Stimulated activated CD4-positive, alpha-beta T cell treated with anti-CD3 and anti-CD28 coated beads, Interleukin-12 subunit alpha, Interleukin-12 subunit beta, amount 100 ng/mL, for 24 hours (primary cell): ENCODE measurements at places on chromosomes 5 and 9.

DNA sequence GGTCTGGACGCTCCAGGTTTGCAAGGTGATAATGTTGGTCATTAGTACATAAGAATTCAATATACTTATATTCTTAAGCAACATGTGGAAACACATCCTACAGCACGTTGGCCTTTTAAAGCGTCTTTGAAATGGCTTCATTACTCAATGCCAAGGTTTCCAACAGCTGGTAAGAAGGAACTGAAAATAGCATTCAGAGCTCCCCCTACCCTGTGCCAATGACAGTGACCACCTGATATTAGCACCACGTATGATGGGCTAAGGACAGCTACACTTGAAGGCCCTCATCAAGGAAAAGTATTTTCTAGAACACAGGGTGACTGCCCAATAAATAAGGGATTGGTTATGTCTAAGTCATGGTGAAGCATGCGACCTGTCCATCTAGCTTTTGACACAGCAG lies 9.9 kb downstream of the ZNF622 start:
- no peak for DNase-seq

DNA sequence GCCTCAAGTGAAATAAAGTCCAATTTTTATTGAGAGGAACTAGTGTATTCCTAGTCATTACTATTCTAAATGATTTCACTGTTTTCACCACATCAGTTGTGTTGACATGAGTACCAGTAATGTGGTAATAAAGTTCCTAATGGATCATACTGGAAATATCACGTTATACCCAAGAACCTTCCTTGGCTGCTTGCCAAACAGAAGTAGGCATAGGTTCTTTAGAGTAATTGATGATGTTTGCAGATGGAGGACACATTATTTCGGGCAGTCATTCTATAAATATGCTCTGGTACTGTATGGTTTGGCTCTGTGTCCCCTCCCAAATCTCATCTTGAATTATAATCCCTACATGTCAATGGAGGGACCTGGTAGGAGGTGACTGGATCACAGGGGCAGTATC lies 15.1 kb downstream of the SNCAIP start:
- no peak for DNase-seq

DNA sequence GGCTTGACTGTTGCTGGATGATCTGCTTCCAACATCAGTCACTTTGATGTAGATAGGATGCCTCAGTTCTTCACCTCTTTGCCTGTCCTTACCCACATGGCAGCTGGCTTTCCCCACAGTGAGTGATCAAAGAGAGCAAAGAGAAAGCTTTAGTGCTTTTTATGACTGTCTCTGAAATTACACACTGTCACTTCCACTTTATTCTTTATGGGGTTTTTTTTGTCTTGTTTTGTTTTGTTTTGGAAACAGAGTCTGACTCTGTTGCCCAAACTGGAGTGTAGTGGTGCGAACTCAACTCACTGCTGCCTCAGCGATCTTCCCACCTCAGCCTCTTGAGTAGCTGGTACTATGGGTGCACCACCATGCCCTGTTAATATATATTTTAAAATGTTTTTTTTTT lies 32.4 kb upstream of the C5orf24 start:
- no peak for DNase-seq

GRCh38 chr5:81579262-81579924 lies 171.5 kb downstream of the SSBP2 start:
- DNase-seq, result no peak

GRCh38 chr5:176418251-176418650 lies 1.9 kb upstream of the CLTB start:
- no peak for DNase-seq

DNA sequence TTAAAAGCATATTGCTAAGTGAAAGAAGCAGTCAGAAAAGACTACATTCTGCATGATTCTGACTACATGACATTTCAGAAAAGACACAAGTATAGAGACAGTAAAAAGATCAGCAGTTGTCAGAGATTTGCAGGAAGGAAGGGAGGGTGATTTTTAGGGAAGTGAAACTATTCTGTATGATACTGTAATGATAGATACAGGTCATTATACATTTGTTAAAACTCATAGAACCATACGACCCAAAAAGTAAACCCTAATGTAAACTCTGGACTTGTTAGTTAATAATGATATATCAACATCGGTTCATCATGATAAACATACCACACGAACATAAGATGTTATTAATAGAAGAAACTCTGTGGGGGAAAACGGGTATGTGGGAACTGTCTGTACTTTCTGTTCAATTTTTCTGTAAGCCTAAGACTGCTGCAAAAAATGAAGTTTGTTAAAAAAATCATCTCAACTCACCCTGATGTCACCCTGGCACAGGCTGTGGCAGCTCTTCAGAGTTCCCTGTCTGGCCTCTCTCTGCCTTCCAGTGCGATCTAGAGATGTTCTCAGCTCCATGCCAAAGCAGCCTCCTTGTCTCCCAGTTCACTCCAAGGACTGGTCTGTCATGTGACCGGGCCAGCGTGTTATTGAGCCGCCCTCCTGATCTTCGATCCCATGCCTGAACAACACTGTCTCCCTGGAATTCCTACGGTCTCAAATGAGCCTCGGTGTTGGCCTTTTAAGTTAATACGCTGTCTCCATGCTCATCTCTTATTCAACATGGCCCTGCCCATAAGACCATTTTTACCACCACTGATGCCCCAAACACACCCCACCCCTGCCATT lies 35.4 kb downstream of the PRLR start:
- DNase-seq, result no peak

GRCh38 chr9:114919611-114920010 lies 10.8 kb downstream of the TNFSF8 start:
- DNase-seq, result no peak

GRCh38 chr5:174292348-174292747 lies 246.8 kb downstream of the NSG2 start:
- DNase-seq, result no peak

DNA sequence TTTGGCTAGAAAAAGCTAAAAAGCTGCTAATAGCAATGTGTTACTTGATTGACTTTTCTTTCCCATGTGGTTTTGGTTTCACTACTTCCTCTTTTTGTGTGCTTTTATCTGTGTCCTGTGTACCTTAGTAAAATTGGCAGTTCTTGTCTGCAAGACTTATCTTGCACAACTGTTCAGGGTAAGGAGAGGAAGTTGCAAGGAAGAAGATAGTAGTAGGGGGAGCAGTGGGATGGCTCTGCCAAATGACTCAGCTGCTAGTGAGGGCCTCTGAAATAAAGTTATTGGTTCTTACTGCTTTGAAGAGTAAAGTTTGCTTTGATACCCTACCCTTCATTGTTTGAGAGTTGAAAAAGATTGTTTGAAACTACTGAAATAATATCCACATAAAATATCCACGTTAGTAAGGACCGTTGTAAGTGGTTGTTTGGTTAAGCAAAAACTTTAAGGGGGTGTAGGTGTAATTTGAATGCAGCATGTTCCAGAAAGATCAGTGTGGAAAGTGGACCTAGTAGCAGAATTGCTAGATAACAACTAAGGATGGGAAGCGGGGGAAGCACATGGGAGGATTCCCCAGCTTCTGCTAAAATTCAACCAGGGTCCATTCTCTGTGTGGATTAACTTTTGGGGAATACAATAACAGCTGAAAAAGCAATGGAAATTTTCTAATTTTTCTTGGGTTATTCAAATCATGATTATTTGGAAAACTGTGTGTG lies 123.5 kb downstream of the SCAMP1 start:
- DNase-seq, result no peak

DNA sequence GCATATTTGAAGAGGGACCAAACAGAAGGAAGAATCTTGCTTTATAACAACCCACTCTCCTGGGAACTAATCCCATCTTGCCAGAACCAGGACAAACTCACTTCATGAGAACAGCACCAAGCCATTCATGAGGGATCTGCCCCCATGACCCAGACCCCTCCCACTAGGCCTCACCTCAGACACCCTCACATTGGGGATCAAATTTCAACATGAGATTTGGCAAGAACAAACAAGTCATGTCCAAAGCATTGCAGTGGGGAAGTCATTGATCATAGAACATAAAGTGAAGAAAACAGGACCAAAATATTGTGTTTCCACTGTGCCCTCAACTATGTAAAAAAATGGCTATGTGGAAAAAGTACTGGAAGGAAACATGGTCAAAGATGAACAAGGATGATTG lies 43.9 kb downstream of the MAP1B start:
- no peak for DNase-seq

DNA sequence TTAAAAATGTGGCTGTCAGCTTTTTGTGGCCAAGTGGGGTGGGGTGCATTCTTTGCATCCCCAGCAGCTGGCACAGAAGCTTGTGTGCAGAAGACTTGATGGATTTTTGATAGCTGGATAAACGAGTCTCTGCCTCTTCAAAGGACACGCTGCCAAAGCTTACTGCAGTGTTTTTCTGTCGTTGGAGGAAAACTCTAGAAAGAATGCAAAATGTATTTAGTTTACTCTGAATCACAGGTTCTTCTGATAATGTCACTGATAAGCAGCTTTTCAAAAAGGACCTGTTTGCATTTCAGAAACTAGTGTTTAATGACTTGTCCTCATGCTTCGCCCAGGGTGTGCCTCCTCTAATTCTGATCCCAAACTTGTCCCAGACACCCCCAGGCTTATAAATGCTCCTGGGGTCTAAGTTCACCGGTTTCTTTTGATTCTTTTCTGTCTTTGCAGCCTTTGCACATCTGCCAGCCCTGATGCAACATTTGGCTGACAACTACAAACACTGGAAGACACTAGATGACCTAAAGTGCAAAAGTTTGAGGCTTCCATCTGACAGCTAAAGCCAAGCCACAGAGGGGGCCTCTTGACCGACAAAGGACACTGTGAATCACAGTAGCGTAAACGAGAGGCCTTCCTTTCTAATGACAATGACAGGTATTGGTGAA lies 66.0 kb downstream of the WDR41 start:
- no peak for DNase-seq

GRCh38 chr9:93247099-93247865 lies 63.3 kb downstream of the WNK2 start:
- no peak for DNase-seq

GRCh38 chr5:142699184-142699720 lies 13.4 kb upstream of the FGF1 start:
- peak; percentile 60 for DNase-seq

GRCh38 chr5:123371575-123372179 lies 51.5 kb downstream of the CEP120 start:
- DNase-seq, result no peak

DNA sequence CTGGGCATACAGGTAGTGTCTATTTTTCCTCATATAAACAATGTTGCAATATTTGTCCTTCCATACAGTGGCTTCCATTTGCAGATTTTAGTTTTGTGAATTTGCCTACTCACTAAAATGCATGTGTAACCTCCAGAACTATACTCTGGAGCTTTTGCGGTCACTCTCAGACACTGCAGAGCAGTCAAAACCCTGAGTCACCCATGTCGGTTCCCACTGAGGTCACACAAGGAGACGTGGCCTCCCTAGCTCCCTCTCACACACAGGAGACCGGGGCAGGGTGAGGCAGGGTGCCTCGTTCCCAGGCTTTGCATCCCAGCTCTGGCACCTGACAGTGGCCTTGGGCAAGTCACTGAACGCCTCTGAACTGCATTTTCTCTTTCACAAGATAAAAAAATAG lies 55.5 kb upstream of the ZNF354A start:
- no peak for DNase-seq

- DNase-seq, result no peak
Observed at GRCh38 chr9:88498880-88499279, 36.1 kb upstream of the NXNL2 start.

GRCh38 chr9:13428766-13429165 lies 149.3 kb upstream of the MPDZ start:
- DNase-seq, result no peak

DNA sequence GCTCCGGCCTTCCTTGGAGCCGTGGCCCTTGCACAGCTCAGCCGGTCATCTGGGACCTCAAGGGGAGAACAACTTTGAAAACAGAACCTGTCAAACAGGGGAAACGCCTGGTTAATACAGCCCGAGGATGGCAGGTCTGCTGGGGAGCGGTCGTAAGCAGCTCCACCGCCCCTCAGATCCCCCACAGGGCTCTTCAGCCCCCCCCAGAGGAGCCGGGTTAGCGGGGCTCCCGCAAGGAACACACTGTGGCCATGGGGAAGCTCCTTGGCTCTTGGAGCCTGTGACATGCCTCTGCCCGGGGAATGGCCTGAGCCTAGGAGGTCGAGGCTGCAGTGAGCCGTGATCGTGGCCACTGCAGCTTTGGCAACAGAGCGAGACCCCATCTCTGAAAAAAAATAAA lies 6.8 kb downstream of the TMEM250 start:
- DNase-seq, result no peak

DNA sequence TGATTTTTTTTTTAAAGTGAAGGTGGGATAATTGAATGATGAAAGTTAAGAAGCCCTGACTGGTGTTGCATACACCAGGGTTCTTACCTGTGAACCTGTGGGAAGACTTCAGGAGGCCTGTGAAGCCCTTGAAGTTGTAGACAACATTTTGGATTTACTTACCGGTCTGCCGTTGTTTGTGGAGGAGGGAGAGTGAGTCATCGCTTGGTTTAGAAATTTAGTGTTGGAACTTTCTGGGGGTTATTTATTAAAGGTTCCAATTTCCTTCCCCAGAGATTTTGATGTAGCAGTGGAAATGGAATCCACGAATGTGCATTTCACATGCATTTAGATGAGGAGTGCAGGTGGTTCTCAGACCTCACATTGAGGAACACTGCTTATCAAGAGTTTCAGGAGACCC lies 49.6 kb downstream of the ARHGAP26 start:
- no peak for DNase-seq

- DNase-seq, result no peak
Observed at GRCh38 chr9:9557804-9558334, 1054.9 kb downstream of the PTPRD start.

GRCh38 chr5:179455320-179455719 lies 95.0 kb upstream of the RUFY1 start:
- DNase-seq, result no peak

DNA sequence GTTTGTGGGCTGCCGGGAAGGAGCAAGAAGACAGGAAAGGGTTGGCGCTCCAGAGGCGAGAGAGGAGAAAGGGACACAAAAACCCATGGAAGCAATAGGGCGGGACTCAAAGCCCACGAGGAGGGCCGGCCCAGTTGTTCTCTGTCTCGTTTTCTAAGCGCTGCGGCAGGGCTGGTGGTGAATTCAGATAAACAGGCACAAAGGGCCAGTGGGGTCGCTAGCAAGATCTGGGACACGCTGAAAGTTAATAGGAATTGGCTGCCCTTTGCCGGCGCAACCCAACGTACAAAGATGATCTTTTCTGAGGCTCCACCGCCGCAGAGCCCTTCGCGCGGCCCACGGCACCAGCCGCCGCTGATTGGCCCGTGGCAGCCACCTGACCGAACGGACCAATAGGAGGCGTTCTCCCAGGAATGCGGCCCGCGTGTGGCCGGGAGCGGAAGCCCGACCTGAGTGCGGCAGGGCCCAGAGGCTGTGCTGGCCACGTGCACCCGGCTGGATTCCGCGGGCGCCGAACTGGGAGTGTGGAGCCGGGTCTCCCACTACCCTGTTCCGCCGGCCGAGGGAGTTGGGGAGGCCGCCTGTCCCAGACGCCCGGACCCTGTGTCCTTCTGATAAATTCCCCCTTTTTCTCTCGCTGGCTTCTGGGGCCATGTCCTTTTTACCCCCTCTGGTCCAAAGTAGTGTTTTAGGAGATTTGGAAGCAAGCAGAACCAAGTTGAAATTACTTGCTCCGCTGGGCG lies 16.8 kb upstream of the NSD1 start:
- DNase-seq, result peak; percentile 64

- no peak for DNase-seq
Observed at GRCh38 chr5:124302533-124302932, 443.9 kb downstream of the ZNF608 start.

GRCh38 chr9:27756418-27756817 lies 183.1 kb upstream of the C9orf72 start:
- no peak for DNase-seq

- DNase-seq, result no peak
Observed at GRCh38 chr5:139650689-139651042, 2.5 kb downstream of the CXXC5 start.
